ENCODE measurements at places on chromosomes 16 and 17. TPM values are rescaled to one million over a fixed set of nuclear protein-coding genes. Genes with fewer than 3 reads are reported as not detected.

DNA sequence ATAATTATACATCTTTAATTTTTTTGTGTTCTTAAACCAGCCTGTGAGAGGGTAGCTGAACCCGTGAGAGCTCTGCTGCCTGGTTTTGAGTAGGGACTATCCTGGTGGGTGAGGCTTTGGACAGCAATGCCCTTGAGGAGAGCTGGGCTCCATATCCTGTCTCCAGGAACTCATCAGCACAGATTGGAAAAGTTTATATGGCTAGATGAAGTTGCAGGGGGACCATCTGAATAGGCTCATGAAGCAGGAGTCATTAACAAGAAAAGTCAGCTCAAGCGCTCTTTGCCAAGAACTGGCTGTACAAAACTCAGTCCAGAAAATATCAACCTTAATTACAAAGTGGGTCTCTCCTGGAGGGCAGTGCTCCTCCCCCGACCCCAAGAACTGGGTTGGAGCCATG, 33.8 kb upstream of the SSTR2 start:
- no peak for DNase-seq
- no peaks in the 10 kb centered on the region for H3K36me3 ChIP-seq
- H3K27me3 ChIP-seq, result peaks cover 23% of the 10 kb centered on the region
- no peak overlapping the region for H3K27ac ChIP-seq

GRCh38 chr16:24728891-24729242, 584 bp upstream of the TNRC6A start:
- H3K4me3 ChIP-seq, result peak overlapping the region; percentile 92
- no peaks in the 10 kb centered on the region for H3K27me3 ChIP-seq
- H3K36me3 ChIP-seq, result peaks cover 30% of the 10 kb centered on the region

DNA sequence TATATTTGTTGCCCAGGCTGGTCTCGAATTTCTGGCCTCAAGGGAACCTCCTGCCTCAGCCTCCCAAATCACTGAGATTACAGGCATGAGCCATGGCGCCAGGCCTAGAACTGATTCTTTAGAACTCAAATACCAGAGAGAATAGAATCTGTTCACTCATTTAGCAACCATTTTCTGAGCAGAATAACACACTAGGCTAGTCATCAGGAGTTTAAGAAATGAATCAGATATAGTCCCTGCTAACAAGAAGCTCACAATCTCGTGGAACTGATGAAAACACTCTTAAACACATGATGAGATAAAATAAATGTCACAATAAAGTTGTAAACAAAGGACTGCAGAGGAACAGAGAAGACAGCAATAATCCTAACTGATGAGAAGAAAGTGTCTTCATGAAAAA, 55.8 kb upstream of the ADCY9 start:
- no peaks in the 10 kb centered on the region for H3K36me3 ChIP-seq
- H3K4me1 ChIP-seq, result peaks cover 3% of the 10 kb centered on the region
- no peak overlapping the region for H3K27ac ChIP-seq
- DNase-seq, result no peak
- H3K27me3 ChIP-seq, result peaks cover 40% of the 10 kb centered on the region
- H3K4me3 ChIP-seq, result no peak overlapping the region

DNA sequence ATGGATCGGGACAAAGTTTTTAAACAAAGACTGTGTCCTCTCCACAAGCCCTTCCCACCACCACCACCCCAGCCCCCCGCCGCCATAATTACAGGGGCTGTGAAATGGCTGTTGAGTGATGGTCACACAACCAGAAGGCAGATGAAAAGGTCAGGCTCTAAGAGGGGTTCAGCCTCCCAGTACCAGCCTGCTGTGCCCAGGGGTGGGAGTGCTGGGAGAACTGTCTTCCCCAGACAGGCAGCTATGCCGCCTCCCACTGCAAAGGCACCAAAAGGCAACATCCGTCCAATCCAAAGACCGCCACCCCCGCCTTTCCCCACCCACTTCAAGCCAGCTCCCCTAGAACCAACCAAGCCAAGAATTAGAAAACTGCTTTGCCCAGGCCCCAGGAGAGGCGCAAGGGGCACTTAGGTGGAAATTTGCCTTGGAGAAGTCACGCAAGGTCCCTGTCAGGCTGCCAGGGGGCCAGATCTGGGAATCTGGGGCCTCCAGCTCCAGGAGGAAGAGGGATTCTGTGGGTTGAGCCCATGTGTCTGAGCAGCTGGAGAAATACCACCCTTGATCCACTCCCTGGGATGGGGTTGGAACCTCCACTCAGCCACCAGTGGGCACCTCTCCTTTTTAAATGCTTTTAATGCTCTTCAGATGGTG, 14.4 kb downstream of the CARHSP1 start:
- no peaks in the 10 kb centered on the region for H3K27me3 ChIP-seq
- H3K4me3 ChIP-seq, result no peak overlapping the region
- DNase-seq, result no peak
- H3K36me3 ChIP-seq, result peaks cover 88% of the 10 kb centered on the region
- peaks cover 13% of the 10 kb centered on the region for H3K4me1 ChIP-seq
- H3K27ac ChIP-seq, result no peak overlapping the region

GRCh38 chr17:71801301-71801700, 319.5 kb upstream of the SOX9 start:
- H3K36me3 ChIP-seq, result no peaks in the 10 kb centered on the region
- H3K4me1 ChIP-seq, result no peaks in the 10 kb centered on the region
- H3K4me3 ChIP-seq, result no peak overlapping the region
- no peak for DNase-seq
- no peak overlapping the region for H3K27ac ChIP-seq

DNA sequence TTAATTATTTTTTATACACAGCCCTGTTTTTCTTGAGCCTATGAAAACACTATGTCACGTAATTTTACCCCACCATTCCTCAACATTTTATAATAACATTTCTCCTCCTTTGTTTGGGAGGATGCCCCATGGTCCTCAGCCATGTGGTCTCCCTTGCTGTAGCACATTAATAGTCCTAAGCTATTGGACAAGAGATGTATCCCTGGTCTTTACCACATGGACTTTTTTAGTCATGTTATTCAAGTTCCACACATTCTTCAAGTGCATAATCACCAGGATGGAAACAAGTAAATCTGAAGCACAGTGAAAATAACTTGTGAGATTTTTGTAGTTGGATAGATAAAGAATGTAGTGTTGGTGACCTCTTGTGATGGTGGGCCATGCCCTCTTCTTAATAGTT, 2.0 kb upstream of the KRTAP2-3 start:
- no peak overlapping the region for H3K27ac ChIP-seq
- H3K4me1 ChIP-seq, result peaks cover 5% of the 10 kb centered on the region
- DNase-seq, result no peak
- no peak overlapping the region for H3K4me3 ChIP-seq
- no peaks in the 10 kb centered on the region for H3K36me3 ChIP-seq

DNA sequence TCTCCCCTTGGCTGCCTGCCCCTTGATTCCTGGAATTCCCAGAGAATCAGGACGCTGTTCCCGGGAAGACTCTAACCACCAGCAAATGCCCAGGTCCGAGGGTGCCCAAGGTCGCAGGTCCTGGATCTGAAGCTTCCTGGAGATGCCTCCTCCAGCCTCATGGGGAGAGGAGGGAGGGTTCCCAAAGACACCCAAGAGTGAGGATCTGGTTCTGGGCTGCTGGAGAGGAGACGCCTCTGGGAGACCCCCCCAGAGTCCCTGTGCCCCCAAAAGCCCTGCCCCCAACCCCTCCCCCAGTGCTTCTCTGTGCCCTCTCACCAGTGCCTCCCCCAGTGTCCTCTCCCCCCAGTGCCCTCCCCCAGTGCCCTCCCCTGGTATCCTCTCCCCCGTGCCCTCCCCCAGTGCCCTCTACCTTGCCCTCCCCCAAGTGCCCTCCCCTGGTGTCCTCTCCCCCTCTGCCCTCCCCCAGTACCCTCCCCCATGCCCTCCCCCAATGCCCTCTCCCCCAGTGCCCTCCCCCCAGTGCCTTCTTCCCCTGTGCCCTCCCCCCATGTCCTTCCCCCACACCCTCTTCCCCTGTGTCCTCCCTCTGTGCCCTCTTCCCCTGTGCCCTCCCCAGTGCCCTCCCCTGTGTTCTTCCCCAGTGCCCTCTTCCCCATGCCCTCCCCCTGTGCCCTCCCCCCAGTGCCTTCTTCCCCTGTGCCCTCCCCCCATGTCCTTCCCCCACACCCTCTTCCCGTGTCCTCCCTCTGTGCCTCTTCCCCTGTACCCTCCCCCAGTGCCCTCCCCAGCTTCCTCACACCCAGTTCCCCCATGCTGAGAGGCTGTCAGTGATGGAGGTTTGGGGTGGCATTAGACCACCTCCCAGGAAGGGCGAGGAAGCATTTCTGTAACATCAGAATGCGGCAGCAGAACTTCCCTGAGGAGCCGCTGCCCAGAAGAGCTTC, 6.3 kb upstream of the SECTM1 start:
- H3K4me1 ChIP-seq, result peaks cover 43% of the 10 kb centered on the region
- H3K4me3 ChIP-seq, result peak overlapping the region; percentile 13
- H3K27me3 ChIP-seq, result no peaks in the 10 kb centered on the region
- peak overlapping the region; percentile 87 for H3K27ac ChIP-seq

DNA sequence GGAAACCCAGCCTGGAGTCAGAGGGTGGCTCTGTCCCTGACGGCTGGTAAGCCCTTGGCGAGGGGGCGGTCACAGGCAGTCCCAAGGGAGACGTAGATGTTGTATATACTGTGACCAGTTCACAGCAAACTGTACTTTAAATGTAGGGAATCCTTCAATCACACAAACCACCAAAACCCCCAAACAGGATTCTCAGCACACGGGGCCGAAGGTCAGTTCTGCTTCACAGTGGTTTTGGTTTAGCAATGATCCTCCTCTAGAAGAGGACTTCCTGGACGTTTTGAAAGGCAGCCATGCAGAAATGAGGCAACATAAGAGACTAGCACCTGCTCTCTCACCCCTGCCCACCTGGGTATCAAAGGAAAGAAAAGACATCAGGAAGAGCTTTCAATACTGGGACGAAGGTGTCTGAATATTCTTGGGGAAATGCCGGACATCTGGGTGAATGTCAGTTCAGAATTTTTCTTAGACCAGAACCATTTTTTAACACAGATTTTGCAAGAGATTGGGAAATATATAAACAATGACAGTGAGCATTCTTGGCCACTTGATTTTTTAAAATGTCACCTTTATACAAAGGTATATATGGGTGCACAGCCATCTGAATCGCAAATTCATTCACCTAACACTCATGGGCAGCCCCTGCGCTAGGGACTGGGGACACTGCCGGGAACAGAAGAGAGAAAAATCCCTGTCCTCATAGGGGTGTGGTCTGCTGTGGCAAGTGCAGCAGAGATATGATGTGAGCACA, 74.2 kb downstream of the CRISPLD2 start:
- no peak overlapping the region for H3K4me3 ChIP-seq
- DNase-seq, result no peak
- H3K36me3 ChIP-seq, result no peaks in the 10 kb centered on the region
- no peaks in the 10 kb centered on the region for H3K4me1 ChIP-seq
- H3K27ac ChIP-seq, result no peak overlapping the region

The CEP112 gene
- total RNA-seq, result not detected

DNA sequence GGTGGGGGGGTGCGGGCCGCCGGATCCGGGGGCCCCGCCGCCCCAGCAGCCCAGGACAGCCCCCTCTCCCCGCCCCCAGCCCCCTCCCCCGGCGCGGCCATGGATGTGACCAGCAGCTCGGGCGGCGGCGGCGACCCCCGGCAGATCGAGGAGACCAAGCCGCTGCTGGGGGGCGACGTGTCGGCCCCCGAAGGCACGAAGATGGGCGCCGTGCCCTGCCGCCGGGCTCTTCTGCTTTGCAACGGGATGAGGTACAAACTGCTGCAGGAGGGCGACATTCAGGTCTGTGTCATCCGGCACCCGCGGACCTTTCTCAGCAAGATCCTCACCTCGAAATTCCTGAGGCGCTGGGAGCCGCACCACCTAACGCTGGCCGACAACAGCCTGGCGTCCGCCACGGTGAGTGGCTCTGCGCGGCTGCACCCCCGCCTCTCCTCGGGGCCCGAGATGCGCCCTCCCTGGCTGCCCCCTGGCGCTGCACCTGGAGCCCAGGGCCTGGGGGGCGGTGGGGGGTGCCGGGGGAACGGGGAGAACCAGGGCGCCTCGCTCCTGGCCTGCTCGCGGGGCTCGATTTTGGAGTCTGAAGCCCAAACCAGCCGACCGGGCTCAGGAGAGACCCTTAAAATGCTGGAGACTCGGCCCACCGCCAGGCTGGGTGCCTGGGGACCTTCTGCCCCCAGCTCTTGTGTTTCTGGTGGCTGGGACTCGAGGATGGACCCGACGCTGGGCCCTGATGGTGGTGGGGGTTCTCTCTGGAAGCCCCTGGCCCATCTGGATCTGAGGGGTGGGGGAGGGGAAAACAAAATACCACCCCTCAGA, 744 bp downstream of the CMIP start:
- H3K27me3 ChIP-seq, result peaks cover 36% of the 10 kb centered on the region
- H3K4me1 ChIP-seq, result peaks cover 47% of the 10 kb centered on the region
- DNase-seq, result peak; percentile 83
- H3K27ac ChIP-seq, result peak overlapping the region; percentile 70
- H3K4me3 ChIP-seq, result peak overlapping the region; percentile 54
